ENCODE measurements at places on chromosomes 1 and 21.

DNA sequence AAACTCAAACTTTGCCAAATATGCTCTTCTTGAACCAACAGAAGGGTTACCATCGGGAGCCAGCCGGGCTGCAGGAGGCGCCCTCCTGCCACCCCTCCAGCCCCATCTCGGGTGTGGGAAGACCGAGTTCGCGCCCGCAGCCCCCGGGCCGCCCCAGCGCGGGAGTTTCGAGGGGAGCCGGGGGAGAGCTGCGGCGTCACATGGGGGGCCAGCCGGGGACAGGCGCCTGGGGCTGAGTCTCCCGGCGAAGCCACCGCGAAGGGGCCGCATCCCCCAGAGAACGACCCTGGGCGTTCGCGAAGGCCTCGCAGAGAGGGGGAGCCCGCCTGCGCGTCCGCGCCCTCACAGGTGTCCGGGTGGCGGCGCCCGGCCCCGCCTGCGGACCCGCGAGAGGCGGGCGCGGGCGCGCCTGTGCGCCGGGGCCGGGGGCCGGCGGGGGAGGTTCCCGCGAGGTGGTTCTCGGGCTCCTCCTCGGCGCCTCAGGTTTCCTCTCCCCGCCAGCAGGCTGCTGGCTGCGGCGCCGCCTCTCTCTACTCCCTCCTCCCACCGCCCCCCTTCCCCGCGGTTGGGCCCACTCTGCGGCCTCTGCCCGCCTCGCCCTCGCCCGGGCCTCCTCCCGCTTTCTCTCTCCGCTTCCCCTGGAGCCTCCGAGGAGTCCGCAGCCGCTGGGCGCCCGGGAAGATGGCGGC, at the start of gene RAVER2:
Gene RAVER2, plus strand, starts transcription at position 584 of the 689 bp plus-strand sequence. Its CDS starts 98 bp downstream, at position 682.
- no peak for DNase-seq

DNA sequence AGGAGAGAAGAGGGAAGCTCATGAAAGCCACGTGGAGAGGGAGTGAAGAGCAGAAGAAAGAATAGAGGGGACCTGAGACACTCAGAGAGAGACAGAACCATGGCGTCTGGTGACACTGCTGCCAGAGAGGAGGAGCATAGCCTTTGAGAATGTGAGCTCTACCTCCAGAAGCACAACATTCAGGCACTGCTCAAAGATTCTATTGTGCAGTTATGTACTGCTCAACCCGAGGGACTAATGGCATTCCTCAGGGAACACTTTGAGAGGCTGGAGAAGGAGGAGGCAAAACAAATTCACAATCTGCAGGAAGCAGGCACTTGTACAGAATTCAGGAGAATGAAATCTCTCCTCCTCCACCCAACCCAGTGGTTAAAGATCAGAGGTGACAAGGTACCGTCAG, 45.1 kb downstream of the BTBD8 start:
- DNase-seq: no peak

DNA sequence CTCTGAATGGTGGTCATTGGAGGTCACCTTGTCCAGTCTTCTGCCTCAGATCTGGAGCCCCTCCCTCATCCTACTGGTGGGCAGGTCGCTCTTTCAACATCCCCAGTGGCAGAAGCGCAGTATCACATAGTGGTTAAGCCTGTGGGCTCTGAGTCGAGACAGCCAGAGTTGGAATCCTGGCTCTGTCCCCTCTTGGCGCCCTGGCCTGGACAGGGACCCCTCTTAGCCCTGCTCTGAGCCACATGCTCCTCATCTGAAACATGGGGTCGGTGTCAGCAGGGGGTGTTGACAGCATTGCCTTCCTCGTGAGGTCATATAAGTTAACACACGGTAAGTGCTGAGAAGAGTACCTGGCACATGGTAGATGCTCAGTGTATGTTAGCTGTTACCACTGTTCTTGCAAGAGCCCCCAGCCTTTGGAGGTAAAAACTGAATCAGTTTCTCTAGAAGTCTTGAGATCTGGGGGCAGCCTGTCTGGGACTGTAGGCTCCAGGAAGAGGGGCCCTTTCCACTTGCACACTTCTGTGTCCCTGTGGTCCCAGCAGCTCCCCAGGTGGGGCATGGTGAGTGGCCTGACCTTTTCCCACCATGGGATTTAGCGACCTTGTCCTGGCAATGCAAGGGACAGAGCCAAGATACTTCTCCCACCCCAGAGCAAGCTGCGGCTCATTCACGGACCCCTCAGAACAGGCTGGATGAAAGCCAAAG, 6.4 kb downstream of the ZC3H12A start:
- no peak for DNase-seq

DNA sequence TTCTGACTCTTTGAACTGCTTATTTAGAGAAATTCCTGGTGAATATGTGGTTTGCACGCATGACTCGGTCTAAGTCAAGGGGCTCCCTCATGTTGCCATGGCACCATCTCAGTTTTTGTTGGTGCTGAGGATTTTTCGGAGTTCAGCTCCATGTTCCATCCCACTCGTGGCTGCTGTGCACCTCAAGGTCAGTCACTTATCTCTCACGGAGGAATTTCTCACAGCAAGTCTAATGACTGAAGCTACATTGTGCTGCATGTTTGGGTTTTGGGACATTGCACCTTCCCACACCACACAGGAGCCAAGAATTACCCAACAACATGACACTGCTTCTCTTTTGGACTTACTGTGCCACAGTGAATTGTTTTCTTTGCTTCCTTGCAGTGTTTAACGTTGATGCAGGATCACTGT, 269.9 kb downstream of the NCAM2 start:
- DNase-seq: no peak

GRCh38 chr1:207821464-207822045, 69.7 kb downstream of the CD46 start:
- DNase-seq: no peak

DNA sequence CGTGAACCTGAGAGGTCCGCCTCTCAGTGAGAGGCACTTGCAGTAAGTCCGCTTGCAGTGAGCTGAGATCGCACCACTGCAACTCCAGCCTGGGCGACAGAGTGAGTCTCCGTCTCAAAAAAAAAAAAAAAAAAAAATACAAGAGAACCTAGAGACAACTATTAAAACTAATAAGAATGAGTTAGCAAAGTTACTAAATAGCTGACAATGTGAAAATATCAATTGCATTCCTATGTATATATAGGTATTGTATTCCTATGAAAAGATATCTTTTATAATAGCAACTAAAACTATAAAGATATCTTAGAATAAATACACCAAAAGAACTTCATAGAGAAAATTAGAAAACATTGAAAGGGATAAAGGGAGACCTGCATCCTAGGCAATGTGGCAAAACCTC, 20.3 kb downstream of the FLVCR1 start:
- DNase-seq: no peak

- DNase-seq: no peak
Observed at GRCh38 chr1:186420923-186421322, 40.0 kb downstream of the PDC start.

DNA sequence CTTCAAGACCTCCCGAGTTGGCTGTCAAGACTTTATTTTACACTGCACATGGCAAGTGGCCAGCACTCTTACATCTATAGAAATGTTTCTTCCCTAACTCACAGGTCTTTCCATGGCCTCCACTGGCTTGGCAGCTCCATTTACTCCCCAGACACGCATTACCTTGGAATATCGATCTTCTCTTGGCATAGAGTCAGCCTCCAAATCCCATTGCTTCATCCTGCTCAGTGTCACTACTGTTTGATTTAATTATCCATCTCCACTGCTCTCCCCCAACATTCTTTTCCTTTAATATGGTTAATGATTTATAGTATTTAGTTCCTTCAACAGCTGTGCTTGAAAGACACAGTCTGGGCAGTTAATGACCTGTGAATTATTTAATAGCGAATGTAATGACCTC, 241.2 kb upstream of the MAP1LC3C start:
- no peak for DNase-seq

GRCh38 chr1:55118651-55119329, 79.4 kb downstream of the PCSK9 start:
- DNase-seq: no peak

- DNase-seq: no peak
Observed at GRCh38 chr1:38508232-38508631, 351.3 kb downstream of the RRAGC start.

GRCh38 chr1:52404116-52404974, at the start of the genes ORC1 and PRPF38A:
Gene ORC1 (minus strand): TSS chr1:52404423. CDS start chr1:52402223, 2,200 bp downstream.
Gene PRPF38A (plus strand): TSS chr1:52404602. CDS start chr1:52404750, 148 bp downstream.
- peak; percentile 96 for DNase-seq

- no peak for DNase-seq
Observed at GRCh38 chr1:53567450-53567849, 108.3 kb downstream of the DMRTB1 start.

- DNase-seq: no peak
Observed at GRCh38 chr1:57901208-57901919, 477.5 kb upstream of the DAB1 start.

GRCh38 chr1:247434005-247434404, 18.0 kb downstream of the NLRP3 start:
- no peak for DNase-seq

- no peak for DNase-seq
Observed at GRCh38 chr1:185419718-185420117, 102.7 kb upstream of the IVNS1ABP start.

DNA sequence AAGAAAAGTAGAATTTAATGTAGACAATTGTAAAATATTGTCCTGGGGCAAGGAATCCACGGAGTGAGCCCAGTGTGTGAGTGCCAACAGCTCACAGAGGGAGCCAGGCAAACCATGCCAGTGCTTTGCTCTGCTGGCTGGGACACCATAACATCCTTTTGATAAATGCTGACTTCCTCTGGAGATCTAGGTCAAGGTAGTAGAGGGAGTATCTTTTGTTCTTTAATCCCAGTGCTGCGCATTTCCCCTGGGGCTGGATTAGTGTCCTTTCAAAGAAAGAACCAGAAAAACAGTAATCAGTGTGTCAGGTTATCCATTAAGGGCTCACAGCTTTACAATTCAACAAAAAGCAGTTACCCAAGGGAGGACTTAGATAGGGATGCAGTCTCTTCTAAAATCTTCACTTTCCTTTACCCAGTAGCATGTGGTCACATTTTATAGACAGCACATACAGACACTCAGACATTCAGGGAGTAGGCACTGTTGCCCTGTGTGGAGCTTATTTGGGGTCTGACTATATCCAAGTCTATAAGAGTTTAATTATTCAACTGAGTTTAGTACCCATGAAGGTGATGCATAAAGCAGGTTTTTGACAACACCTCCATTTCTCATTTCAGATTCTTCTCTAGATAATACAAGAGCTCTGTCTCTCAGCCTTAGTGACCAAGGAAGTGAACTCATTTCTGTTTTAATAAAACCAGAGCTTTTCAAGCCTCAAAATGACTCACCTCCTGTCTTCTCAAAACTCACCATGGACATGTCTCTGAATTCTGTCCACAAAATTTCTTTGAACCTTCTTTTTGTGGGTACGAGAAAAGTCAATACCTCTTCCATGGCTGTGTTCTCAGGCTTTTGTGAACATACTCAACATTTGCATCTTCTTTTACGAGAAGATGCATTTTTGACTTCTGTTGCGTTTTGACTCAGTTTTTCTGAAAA, 215.3 kb downstream of the BRINP2 start:
- DNase-seq: no peak

- no peak for DNase-seq
Observed at GRCh38 chr1:36591278-36591677, 108.6 kb upstream of the CSF3R start.

GRCh38 chr1:165887877-165888551, 60.6 kb downstream of the UCK2 start:
- DNase-seq: no peak

- no peak for DNase-seq
Observed at GRCh38 chr1:197914510-197914909, 2.7 kb upstream of the LHX9 start.

Measured in activated CD4-positive, CD25-positive, alpha-beta regulatory T cell treated with anti-CD3 and anti-CD28 coated beads, Interleukin-2, amount 50 U/mL, for 16 hours (primary cell).